ENCODE measurements at places on chromosomes 12 and 14.

GRCh38 chr14:94599656-94600004 is 12.6 kb upstream of the SERPINA3 start:
- DNase-seq: no peak

DNA sequence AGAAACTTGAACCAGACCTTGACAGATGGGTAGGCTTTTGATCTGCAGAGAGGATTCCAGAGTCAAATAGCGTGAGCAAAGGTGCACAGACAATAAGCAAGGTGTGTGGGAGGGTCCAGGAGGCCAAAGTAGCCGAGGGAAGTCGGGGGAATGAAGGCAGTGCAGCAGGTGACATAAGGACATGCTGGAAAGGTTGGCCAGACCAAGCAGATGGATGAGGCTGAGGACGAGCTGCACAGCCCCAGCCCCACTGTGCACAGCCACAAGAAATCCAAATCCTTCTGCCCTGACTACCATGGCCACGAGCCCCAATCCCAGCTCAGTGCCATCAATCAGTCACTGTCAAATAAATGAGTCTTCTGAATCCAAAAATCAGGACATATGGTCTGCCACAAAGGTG is 5.4 kb downstream of the TTC7B start:
- DNase-seq: no peak

DNA sequence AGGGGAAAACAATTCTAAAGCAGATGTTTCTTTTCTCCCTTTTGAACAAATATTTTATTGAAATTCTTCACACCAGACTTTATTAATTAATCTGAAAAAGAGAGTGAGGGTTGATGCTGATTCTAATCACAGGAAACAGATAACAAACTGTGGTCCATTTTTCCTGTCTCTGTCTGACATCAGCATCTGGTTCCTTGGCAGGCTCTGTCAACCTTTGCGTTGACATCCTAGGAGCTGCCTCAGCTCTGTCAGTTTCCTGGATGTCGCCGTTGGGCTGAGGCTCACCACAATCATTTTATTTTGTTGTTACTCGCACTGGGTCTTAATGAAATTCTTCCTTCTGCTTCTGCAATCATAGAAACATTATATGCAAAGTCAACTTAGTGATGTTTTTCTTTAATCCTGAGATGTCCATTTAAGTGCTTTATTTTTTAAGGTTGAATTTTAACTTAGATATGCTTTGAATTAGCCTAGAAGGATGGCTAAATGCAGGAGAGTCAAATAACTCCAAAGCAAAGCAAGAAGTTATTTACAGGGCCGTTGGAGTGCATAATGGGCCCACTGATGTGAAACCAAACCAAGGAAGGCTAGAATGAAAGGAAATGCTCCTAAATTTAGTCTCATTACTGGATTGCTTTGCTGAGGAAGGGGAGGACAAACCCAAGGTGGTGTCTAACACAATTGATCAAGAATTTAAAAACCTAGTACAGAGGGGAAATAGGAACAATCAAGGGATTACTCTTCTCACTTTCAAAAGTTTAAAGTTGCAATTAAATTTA is 542.4 kb downstream of the FLRT2 start:
- DNase-seq: no peak

GRCh38 chr14:30272848-30273832 is 285.8 kb upstream of the G2E3 start:
- DNase-seq: peak; percentile 80

DNA sequence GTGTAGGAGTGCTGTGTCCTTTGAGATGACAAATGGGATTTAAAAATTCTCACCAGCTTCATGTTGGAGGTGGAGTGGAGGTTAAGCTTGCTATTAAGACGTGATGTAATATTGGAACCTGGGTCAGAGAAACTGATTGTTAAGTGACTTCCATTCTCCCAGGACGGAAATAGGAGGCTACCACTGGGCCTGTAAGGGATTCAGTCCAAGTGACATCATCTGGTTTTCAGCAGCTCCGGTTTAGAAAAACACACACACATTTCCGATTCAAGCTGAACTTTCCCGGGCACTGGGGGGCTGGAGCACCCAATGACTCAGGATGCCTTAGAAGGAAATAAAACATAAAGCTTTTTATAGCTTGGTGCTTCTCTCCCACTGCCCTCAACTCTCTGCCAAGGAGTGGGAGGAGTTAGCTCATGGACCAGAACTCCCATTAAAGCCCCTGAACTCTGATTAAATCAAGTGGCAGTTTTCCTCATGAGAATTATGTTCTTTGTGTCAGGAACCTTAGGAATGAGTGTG is 12.4 kb downstream of the CALM1 start:
- no peak for DNase-seq

DNA sequence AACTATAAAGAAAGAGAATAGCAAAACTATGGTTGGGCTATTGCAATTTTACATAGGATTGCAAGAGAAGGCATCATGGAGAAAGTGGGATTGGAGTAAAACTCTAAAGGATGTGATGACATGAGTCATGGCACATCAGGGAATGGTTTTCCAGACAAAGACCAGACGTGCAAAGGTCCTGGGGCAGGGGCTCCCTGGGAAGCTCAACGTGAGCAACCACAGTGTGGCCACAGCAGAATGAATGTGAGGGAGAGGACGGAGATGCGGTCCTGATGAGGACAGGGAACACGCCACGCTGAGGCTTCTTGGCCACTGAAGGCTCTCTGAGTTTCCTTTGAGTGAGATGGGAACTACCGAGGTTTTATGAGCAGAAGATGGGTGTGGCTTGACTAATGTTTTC is 38.2 kb downstream of the FZD10 start:
- DNase-seq: no peak

DNA sequence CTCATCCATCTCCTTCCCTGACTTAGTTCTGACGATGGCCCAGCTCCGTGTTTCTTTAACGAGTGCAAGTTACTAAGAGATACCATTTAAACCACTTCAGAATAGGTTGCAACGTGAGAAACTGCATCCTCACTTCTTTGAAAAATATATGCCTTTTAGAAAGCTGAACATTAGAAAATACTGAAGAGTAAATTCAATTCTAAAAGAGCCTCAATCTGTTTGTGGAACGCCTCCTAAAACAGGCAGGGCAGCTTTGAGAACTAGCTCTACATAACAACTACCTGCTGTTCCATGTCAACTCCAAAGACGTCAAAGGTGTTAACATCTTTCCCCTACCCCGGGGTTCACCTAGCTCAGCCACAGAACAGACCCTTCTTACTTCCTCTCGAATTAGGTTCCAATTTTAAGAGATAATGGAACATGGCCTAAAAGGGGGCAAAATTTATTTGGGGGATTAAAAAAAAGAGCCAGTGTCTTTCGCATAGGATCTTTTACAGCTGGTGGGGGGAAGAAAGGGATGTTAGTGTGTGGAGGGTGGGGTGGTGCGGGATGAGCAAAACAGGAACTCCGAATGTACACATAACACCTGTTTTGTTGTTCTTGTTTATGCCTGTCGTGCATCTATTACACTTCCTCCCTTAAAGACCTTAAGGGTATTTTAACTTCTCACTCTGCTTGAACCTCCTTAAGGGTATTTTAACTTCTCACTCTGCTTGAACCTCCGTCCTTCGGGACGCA is 3.3 kb downstream of the BHLHE41 start:
- DNase-seq: no peak

Data from NCI-H146 (cell line).